Chondrocyte (in vitro differentiated cells): ENCODE measurements at places on chromosomes 4 and X.

- DNase-seq, result no peak
Observed at GRCh38 chr4:141410839-141411238, 190.1 kb downstream of the ZNF330 start.

- no peak for DNase-seq
Observed at GRCh38 chr4:137640838-137641158, 108.5 kb upstream of the PCDH18 start.

- no peak for DNase-seq
Observed at GRCh38 chrX:76155786-76156185, 17.1 kb upstream of the PBDC1 start.

DNA sequence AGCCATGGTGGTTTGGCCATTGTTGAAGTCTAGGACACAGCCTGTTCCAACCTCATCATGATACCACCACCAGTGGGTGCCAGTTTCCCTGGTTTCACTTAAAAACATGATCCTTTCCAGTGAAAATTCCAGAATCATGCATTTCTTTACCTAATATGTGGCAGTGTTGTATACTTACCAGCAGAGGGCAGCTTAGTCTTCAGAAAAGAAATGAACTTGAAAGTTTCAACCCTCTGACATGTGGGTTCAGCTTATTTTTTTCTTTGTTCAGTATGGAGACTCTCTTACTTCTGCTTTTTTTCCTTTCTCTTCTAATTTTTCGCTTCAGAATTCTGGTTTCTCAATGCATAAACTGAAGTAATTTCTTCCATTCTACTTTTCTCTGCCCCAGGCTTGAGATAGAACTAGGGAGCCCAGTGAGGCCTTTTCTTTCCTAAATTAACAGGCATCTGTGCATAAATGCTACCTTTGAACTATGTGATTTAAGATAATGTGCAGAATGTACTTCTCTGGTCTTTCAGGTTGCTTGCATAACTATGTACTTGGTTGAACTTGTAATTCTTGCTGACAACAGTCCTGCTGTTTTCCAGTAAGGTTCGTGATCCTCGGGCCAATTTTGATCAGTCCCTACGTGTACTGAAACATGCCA is 10.7 kb downstream of the LIAS start:
- DNase-seq, result no peak

GRCh38 chr4:39232100-39232499 is 49.8 kb downstream of the WDR19 start:
- DNase-seq, result no peak

- no peak for DNase-seq
Observed at GRCh38 chr4:144295286-144295995, 154.9 kb upstream of the GYPA start.

DNA sequence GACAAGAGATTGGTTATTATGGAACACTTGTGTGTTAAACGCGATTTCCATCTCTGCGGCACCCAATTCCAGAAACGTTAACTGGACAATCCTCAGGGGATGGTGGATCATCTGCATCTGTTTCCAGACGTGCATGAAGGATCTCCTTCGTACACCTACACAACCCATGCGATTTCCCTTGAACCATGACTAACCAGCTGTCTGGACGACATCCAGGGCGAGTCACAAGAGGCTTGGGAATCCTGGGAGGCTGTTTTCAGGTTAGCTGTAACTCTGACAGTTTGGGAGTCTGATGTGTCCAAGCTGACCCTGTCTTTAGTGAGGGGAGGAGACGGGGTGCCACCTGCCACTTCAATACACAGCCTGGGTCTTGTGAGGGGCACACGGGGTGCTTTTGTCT is 84.5 kb downstream of the GATB start:
- DNase-seq, result no peak

DNA sequence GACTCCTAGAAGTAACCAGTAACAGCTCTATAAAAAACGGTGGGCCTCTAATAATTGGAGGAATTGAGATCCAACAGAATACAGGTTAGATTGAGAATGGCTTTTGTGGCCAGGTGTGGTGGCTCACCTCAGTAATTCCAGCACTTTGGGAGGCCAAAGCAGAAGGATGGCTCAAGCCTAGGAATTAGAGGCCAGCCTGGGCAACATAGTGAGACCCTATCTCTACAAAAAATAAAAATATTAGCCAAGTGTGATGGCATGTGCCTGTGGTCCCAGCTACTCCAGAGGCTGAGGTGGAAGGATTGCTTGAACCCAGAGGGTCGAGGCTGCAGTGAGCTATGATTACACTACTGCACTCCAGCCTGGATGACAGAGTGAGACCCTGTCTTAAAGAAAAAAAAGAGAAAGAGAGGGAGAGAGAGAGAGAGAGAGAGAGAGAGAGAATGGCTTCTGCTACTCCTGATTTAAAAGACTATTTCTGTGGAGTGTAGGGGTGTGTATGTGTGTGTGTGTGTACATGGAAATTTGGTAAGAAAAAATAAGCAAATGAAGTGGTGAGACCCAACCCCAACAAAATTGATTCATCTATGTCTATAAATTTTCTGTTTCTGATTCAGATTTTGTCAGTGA is 89.3 kb downstream of the FRMPD4 start:
- no peak for DNase-seq

DNA sequence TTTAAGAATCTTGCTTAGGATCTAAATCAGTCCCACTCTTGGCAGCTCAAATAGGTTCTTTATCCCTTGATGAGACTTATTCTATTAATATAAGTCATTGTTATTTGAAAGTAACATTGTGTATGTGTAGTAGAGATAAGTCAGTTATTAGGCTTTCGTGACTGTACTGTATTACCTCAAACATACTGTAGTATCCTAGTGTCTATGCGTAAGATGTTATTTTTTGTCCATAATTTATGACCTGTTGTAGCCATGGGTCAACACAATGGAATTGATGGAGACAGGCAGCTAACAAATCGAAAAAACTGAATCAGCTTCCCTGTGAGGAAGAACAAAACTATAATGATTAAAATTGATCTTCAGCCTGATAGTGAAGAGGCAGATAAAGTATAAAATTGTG is 41.8 kb downstream of the CLCN3 start:
- no peak for DNase-seq

DNA sequence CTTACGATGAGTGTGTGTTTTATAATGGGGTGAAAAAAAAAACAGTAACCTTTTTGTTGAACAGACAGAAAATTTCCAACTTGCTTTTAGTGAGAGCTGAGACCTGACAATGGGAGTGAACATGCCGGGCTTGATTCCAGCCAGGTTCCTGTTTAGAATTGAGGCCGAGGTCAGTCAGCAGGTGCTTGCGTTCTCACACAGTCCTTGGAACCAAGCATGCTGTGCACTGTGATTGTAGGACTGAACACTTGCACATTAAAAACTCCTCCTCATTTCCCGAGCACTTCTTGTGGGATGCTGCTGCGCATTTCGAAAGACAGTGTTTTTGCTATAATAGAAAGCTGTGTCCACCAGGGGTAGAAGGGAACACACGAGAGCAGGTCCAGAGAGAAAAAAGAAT is 51.8 kb downstream of the TMEM131L start:
- DNase-seq, result no peak

- no peak for DNase-seq
Observed at GRCh38 chr4:72432282-72432681, 136.7 kb downstream of the ADAMTS3 start.
